ENCODE measurements at places on chromosomes 3 and 15. TPM values are rescaled to one million over a fixed set of nuclear protein-coding genes. Genes with fewer than 3 reads are reported as not detected.
A peak's percentile ranks its signal among the peaks of the same experiment; 100 is the strongest.

- H3K36me3 ChIP-seq = peaks cover 28% of the 10 kb centered on the region
- no peaks in the 10 kb centered on the region for H3K27me3 ChIP-seq
- peak overlapping the region; percentile 16 for H3K4me3 ChIP-seq
- DNase-seq = no peak
Observed at GRCh38 chr3:148828136-148828690, 602 bp downstream of the CPB1 start.

Gene EBLN2
- 1.5 TPM for total RNA-seq

Gene MYH15
- total RNA-seq = 0.06 TPM

DNA sequence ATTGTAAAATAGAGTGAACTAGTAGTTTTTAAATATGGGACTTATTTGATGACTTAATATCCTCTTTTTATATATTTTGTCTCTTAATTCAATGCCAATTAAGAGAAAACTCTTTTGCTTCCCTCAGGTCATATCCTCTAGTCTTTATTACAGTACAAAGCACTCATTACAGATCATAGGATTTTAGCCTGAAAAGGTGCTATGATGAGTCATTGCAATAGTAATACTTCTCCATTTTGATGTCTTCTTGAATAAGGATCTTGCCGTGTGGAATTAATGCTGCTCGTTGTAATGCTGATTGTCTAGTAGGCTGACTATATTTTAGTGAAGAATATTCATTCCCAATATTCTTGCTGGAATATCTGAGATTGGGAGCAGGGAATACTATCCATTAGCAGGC lies 612.2 kb upstream of the GOLIM4 start:
- no peak overlapping the region for H3K27ac ChIP-seq
- H3K27me3 ChIP-seq = no peaks in the 10 kb centered on the region
- H3K4me3 ChIP-seq = no peak overlapping the region
- no peak for DNase-seq
- H3K36me3 ChIP-seq = no peaks in the 10 kb centered on the region

DNA sequence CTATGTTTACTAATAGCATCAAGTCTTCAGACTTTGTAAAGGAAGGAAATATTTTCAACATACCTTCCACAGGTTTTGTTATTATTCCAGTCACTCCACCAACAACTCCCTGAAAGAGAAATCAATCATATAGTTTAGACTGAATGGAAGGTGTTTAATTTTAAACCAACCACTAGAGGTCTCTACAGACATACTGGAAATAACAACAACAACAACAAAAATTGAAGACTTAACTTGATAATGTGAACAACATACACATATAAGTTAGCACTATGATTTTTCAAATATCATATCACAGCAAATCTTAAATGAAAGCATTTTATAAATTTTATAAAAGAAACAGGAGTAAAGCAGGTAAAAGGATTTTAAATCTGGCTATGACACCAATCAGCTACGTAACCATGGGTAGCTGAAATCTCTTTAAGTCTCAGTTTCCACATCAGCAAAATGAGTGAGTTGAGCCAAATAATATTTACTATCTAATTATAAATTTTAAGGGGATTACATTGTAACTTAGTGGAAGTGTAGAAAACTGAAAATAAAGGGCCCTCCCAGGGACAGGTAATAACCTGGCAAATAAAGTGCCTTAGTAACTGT lies 188.2 kb downstream of the VPS13C start:
- no peak overlapping the region for H3K27ac ChIP-seq
- H3K4me3 ChIP-seq = no peak overlapping the region
- no peaks in the 10 kb centered on the region for H3K4me1 ChIP-seq
- H3K27me3 ChIP-seq = no peaks in the 10 kb centered on the region
- peaks cover 15% of the 10 kb centered on the region for H3K36me3 ChIP-seq

All from pancreas (tissue), 10 donors.